ENCODE measurements at places on chromosomes 7 and 10.

GRCh38 chr7:99562114-99562784 is 3.8 kb downstream of the ZNF655 start:
- no peak for DNase-seq

GRCh38 chr10:86523348-86523747 is 1.8 kb upstream of the WAPL start:
- no peak for DNase-seq

DNA sequence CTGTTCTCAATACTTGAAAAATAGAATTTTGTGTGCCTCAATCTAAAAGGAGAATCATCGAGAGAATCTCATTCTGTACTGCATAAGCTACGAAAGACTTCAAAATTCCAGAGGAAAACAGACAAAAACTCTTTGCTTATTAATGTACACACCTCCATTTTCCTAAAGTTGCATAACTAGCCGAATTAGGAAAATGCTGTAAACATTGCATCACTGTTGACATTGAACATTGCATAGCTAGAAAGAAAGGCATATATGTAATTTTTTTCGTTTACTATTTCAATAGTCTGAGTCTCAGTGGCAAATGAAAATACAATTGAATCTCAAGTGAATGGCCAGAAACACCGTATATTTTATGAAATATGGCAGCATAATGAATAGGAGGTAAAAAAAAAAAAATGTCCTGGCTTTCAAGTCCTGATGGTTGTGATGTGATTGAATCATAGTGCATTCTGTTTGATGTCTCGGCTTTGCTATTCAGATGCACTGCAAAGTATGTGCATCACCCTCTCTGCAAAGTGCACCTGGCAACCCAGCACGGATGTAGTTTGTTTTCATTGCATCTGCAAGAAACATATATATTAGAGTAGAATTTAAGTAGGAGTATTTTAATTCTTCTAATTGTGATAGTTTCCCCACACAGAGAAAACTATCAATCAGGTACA is 196.7 kb downstream of the VTI1A start:
- DNase-seq = no peak

- DNase-seq = no peak
Measured at GRCh38 chr7:81482600-81483186, 287.2 kb downstream of the HGF start.

DNA sequence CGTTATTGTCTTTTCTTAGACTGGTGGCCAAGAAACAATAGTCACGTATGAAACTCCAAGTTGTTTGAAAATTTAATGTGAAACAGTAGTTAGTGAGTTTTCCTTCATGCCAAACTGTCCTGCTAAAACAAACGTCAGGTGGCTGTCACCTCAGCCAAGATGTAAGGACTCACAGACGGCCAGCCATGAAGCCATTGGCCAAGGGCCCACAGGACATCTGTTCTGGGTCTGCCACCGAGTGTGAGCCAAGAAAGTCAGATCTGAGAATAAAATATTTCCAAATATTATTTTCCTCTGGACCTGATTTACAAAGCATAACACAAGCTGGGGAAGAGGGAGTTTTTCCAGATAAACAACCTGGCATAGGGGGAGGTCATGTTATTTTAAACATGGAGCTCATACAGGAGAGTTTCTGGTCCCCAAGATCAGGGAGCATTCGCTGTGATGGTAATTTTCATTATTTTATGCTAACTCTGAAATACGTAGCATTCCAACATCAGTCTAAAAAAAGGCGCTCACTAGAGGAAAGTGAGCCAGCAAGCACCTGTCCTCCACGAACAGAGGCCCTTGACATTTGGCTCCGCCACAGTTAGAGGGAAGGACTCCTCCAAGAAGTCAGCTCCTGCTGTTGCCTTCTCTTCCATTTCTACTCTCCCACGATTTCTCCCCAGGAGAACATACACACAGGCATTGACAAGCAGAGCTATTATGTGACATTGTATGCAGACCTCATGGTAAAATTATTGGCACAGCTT is 38.9 kb upstream of the LANCL2 start:
- peak; percentile 83 for DNase-seq

GRCh38 chr10:30111340-30112022 is 52.1 kb upstream of the JCAD start:
- DNase-seq = no peak

GRCh38 chr7:105678811-105679495 is 97.7 kb upstream of the EFCAB10 start:
- DNase-seq = peak; percentile 77

- no peak for DNase-seq
Measured at GRCh38 chr7:95660023-95660434, 63.7 kb upstream of the PDK4 start.

DNA sequence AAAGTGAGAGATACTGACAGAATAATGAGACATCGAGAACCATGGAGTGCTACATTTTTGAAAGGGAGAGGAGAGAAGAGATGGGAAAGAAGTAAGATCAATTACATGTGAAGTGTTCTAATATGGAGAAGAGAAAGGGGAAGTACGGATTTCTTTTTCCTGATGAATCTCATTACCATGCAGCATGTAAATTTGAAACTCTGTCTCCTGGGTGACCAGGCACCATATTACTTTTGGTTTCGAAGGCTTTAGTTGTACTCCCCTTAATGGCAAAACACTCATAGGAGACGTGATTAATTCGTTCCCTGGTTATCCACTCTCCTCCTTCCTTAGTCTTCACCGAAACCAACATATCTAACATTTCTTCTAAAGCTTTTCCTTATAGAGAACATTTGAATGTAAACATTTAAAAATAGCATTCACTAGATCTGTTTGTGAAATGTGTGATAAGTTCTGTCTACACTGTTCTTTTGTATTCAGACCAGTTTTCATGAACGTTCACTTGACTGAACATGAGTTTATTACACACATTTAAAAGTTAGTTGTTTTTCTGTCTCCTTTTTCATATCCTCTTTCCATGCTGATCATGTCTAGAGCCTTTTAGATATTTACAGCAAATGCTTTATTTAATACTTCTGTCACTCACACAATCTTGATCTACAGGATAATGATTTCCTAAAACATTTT is 80.2 kb upstream of the MSRB2 start:
- DNase-seq = no peak

DNA sequence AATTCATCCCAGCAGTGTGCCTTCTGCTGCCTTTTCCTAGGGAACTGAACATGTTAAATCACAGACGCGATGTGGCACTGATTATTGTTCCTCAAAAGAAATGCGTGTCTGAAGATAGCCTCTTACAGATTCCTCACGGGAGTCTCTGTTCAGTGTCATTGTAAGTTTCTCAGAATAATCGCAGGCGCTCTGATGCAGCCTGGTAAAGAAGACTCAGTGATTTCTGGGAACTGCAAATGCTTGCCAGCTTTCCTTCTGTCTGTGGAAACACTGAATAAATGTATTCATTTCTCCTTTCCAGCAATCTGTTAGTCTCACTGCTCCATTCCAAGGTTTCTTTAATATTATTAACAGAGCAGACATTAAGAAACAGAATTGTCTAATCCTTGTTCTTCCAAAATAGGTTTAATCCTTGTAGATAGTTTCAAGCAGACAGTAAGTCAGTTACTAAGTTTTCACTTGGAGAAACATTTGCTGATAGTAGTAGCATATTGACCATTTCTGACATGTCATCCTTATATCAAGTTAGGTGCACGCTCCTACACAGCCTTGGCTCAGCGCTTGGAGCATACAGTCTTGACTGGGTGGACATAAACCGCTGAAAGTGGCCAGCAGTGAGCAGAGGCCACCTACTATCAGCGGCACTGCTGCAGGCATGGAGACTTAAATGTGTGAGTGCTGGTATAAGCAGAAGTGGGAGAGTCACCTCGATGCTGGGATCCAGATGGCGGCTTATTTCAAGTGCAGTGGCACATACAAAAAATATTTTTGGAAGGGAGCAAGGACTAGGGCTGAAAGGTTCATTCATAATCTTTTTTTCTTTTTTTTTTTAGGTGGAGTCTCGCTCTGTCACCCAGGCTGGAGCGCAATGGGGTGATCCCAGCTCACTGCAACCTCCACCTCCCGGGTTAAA is 27.7 kb downstream of the MMRN2 start:
- no peak for DNase-seq

DNA sequence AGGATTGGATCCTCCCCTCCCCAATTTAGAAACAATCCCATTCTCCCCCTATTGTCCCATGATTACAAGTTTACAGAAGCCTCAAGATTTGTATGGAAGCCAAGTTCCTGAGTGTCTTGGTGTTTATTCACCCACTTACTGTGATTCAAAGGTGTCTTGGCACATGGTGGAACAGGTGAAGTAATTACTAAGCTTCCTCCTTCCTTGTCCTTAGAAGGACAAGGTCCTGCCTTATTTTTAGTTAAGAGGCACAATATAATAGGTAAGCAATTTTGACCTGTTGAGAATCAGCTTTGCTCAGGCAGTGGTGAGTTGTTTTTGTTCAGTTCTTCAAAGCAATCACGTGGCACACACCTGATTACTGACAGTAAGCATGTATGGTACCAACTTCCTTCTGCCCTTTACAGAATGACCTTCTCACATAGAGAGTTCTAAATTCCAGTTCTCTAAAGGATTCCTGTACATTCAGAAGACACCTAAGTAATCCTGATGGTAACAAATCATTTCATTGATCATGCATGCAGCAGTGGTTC is 60.7 kb upstream of the SLC13A1 start:
- no peak for DNase-seq

GRCh38 chr7:148697256-148698006 is 1.3 kb upstream of the CUL1 start:
- no peak for DNase-seq

- DNase-seq = no peak
Measured at GRCh38 chr7:158815083-158815799, 14.1 kb downstream of the ESYT2 start.

GRCh38 chr7:54697659-54698186 is 61.3 kb downstream of the SEC61G start:
- DNase-seq = no peak

- peak; percentile 81 for DNase-seq
Measured at GRCh38 chr10:110141871-110142635, 65.4 kb upstream of the MXI1 start.

DNA sequence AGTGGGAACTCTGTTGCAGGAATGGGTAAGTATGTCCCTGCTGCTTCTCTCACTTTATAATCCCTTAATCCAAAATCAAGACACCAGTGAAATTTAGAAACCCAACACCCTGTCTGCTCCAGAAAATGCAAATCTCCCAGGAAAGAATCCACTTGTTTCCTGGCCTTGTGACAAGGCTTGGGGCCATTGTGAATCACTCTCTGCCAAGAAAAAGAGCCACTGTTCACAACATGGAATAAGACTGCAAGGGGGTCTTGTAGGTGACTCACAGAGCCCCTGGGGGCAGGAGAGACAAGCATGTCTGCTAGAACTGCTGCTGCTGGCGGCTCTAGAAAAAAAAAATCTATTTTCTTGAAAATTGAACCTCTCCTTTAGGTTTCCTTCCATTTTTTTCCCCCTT is 191.2 kb downstream of the SORCS1 start:
- DNase-seq = no peak

Data from cerebellar nuclear complex (tissue), 1 donor.